ENCODE measurements at places on chromosomes 4 and X.

DNA sequence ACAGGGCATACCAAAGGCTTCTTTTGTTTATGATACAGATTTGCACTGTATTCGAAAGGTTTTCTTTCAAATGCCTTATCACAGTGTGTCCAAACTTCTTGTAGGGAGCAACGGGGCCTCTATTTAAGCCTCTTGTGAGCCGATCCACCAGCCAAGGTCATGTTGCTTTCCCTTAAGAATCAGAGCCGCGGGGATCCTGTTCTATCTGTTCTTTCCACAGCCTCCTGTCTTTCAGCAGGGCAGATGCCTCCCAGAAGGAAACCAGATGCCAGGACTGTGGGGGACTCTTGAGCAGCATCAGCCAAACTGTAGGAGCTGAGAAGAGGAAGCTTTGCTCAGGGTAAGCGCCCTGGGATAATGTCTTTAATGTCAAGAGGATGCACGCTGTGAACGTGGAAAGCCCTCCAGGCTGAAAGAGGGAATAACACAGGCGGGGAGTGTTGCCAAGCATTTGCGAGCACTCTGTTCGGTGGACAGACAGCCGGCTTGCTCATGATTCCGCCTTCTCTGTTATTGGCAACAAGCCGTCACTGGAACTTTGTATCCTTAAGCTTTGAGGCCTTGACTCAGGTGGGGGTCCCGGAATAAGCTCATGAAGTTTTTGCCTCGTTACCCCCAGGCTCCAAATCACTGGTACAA lies 279.8 kb upstream of the FRG1 start:
- no peak for DNase-seq

DNA sequence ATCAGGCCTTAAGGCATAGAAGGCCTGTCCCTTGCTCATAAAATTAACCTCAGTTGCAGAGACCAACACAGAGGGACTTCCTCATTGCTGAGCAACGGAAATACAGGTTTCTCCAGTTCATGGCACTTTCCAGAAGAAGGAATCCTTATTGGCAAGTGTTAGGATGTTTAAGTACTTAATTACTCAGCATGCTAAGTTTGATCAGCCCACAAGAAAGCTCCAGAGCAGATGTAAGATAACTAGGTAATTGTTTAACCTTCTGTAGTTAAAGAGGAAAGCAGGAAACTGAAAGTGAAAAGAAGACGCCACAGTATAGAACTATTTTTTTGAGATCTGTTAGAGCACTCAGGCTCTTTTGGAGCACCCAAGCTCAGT lies 33.5 kb downstream of the SMS start:
- peak; percentile 79 for DNase-seq

DNA sequence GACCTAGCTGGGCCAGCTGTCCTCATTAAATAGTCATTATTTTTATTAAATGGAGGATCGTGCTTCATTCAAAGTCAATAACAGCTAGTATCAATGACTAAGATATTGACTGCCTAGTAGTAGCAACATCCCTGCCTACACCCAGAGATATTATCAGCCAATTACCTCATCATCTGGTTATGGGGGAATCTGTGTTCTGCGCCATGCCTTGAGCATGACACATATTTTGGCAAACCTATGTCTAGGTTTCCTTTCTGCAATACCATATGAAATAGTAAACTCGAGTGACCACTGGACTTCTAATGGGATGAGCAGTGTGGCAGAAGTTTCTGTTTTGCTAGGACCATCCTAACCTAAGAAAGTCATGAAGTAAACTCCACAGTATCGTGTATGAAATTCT lies 50.0 kb upstream of the AADAT start:
- peak; percentile 10 for DNase-seq

DNA sequence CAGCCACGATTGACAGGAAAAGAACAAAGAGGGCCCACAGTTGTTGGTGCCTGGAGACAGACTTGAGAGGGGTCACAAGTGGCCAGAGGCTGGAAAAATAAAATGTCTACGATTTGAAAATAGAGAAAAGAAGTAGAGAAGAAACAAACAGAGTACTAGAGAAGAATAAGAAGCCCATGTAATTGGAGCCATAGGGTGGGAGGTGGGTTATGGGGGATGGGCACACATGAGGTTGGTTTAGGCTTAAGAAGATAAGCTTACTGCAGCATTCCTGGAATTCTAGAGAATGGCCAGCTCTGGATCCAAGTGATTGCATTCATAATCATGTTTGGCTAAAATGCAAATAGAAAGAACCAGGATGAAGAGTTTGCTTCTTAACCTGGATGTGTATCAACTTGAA lies 210.7 kb downstream of the MAML3 start:
- DNase-seq: no peak

- no peak for DNase-seq
These were observed 2.1 kb upstream of the AVPR2 start for GRCh38 chrX:153902385-153902784.

DNA sequence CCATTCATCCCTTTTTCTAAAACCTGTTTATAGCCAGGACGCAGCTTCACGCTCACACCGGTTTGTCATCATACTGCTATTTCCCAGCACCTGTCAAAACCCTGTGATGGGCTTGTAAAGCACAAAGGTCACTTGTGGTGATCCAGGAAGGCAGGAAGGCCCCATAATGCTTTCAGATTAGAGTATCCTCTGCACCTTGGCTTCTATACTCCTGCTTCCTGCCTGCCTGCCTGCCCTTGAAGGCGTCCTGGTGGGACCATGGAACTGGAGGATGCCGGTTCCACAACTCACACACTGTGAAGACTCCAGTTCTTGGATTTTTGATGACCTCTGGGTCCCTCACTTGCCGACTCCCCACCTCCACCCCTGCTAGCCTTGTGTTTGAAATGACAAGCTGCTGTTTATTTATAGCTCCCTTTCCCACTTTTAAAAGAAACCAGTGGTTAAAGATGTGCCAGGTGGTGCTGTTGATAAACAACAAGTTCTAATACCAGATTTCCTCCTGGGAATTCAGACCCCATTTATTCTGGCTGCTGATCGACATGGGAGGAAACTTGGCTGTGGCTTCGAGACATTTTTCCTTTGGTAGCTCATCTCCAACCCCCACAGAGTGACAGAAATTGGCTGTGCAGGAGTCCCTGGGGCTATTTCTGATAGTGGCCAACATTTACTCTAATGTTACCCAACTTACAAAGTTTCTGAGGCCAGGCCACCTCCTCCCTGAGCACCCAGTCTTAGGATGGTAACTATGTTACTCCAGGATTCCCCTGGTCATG lies 211.5 kb downstream of the KDR start:
- DNase-seq: no peak

GRCh38 chrX:47223476-47224250 lies 5.2 kb downstream of the CDK16 start:
- DNase-seq: no peak

DNA sequence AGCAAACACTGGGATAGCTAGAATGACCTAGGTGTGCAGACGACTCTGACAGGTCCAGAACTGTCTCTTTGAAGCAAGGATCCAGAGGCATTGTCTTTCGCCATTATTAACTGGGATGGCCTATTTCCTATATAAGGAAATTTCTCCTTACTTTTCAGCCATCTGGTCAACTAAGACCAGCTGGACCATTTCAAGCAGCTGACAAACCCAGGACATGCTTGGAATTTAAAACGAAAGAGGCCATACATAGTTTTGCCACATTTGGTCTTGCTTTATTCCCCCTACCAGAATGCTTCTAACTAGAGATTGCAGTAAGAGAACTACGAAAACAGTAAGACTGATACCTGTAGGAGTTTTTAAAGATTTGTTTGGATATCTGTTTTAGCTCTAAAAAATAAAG lies 87.0 kb downstream of the GLRA2 start:
- no peak for DNase-seq

- no peak for DNase-seq
These were observed 136.5 kb downstream of the PJA1 start for GRCh38 chrX:69028761-69029120.

DNA sequence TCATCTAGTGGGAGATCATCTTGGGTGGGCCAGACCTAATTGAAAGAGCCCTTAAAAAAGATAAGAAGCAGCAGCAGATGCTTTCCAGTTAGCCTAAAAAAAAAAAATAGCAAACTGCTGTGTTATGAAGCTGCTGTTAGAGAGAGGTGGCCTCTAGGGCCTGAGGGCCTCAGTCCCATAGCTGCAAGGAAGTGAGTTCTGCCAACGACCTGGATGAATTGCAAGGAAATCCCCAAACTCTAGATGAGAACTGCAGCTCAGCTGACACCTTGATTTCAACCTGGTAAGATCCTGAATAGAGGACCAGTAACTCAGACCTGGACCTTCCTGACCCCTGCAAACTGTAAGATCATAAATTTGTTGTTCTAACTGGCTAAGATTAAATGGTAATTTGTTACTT lies 275.2 kb downstream of the TENM3 start:
- DNase-seq: no peak

GRCh38 chr4:185068837-185069236 lies 50.5 kb downstream of the HELT start:
- DNase-seq: no peak

Data from epithelial cell of prostate (primary cell).